ENCODE measurements at places on chromosomes 2 and 18. TPM values are rescaled to one million over a fixed set of nuclear protein-coding genes. Genes with fewer than 3 reads are reported as not detected.

- no peak for DNase-seq
Measured at GRCh38 chr2:30920511-30920910, 113.3 kb upstream of the CAPN13 start.

SPC25 gene
- 8.2 TPM for total RNA-seq

DNA sequence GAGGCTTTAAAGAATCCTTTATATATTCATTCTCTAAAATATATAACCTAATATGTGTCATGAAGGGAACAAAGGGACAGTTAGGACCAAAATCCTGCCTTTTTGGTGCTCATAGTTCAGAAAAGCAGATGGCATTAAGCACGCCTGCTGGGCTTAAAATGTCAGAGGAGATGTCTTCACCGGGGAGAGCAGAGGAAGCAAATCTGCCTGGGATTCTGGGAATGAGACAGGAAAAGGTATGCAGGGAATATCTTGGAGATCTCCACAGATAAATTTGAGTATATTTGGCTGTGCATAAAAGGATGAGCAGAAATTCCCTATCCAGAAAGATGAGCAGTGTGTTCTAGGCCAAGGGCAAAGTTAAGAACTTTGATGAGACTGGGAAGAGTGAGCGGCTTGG lies 45.5 kb downstream of the FSHR start:
- DNase-seq: no peak

DNA sequence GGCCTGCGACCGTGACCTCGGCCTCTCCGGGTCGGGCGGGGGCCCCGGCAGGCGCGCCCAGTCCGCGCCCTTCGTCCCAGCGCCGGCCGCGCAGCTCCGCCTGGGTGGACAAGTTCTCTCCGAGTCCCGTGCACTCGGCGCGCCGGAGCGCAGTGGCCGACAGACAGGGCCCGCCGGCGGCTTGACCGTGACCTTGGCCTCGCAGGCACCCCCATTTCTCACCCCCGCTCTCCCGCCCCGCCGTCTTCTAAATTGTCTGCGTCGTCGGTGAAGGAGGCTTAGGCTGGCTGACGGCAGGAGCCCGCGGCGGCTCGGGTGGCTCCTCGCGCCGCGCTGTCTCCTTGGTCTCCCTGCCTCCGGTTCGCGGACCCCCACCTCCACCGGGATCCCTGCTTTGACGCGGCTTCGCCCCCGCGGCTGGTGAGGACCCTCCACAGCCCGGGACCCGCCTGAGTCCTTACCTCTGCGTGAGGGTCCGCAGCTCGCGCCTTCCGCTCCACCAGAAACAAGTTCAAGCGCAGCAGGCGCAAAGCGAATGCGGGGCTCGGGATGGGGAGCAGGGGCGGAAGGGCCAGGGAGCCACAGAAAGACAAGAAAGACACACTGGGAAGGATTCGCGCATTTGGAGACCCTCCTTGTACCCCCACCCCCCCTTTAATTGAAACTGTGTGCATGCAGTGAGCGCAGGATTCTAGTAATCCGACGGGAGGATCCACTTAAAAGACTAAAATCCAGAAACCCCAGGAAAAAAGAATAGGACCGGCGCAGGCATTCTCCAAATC lies 4.0 kb downstream of the PTGR3 start:
- no peak for DNase-seq
